ENCODE measurements at places on chromosomes 6 and 20.

DNA sequence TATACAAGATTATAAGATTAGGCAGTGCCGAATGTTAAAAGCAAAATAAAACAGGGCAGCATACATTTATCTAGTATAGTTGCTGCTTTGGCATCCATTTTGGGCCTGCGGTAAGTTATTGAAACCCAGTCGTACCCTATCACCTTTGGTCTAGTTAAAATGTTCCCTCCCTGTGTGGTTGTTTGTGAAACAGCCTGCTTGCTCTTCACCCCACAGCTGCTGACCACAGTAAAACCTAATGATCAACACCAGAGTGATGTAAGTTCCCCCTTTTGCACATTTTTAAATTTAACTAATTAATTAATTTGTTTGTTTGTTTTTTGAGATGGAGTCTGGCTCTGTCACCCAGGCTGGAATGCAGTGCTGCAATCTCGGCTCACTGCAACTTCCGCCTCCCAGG, 50.3 kb upstream of the TXNDC5 start:
- no peak for DNase-seq

DNA sequence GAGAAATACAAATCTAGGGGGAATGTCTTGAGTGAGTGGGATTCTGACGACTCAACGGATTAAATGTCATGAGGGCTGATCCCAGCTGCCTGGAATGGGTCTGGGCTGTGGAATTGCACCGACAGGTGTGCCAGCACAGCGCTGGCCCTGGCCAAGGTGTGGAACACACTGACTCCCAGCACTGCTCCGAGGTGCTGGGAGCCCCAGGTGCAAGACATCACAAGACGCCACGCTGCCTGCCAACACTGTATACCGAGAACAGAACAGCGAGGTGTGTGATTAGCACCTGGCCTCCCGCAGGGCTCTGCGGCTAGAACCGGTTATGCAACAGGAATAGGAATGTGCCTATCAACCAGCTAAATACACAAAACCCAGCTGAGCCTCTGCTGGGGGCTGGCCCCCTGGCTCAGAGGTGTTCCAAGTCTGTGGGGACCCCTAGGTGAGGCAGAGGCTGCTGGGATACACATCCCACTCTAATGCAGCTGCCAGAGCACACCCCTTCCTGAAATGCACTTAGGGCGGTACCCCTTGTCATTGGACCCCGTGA, 24.8 kb upstream of the APMAP start:
- DNase-seq: no peak

DNA sequence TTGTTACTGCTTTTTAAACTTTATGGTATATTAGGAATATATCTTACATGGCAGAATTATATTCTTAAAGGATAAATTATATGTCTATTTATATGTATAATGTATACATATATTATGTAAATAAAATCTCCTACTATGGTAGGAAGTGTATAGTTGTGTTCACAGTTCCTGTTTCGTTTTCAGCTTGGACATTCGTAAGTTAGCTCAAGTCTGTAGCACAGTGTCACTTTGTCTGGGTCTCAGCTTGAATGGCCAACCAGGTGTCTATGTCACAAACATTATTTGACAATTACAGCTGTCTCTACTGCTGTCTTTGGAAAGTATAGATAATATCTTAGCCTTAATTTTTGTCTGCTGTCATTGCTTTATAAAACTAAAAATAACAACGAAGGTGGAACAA, 303.9 kb downstream of the CDKAL1 start:
- no peak for DNase-seq

DNA sequence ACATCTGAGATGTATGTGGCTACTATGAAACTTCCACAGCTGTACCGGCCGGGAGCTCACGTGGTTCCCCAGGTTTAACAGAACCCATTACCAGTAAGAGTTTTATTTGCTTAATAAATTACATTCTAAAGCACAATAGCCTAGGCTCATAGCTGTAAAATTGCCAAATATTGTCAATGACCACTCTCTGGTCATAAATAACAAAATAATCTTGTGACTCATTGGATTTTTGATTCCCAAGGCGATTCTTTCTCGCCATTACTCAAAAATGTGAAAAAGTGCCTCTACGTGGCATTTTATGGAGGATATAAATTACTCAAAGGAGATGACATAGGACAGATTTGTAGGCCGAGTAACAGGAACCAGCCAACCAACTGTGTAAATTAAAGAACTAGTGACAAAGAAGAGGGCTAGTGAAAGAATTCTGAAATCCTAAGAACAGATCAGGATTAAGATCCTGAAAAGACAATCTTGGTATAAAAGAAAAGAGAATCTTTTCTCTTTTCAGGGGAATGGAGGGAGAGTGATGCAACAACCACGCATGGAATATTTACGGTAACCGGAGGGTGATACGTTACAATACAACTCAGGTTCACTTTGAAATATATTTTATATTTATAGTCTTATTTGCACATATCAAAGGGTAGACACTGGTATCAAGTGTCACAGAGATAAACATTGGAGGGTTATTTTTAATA, 199.7 kb downstream of the FOXC1 start:
- no peak for DNase-seq

GRCh38 chr20:33853507-33853813, 42.3 kb downstream of the CHMP4B start:
- DNase-seq: no peak

- no peak for DNase-seq
These were observed 13.1 kb downstream of the LIN28B start for GRCh38 chr6:104969785-104970581.
